ENCODE measurements at places on chromosomes 2 and 18.

- DNase-seq: peak; percentile 66
Observed at GRCh38 chr2:109218087-109218791, 89.2 kb downstream of the SH3RF3 start.

- DNase-seq: no peak
Observed at GRCh38 chr2:241135737-241136136, 13.5 kb downstream of the PASK start.

DNA sequence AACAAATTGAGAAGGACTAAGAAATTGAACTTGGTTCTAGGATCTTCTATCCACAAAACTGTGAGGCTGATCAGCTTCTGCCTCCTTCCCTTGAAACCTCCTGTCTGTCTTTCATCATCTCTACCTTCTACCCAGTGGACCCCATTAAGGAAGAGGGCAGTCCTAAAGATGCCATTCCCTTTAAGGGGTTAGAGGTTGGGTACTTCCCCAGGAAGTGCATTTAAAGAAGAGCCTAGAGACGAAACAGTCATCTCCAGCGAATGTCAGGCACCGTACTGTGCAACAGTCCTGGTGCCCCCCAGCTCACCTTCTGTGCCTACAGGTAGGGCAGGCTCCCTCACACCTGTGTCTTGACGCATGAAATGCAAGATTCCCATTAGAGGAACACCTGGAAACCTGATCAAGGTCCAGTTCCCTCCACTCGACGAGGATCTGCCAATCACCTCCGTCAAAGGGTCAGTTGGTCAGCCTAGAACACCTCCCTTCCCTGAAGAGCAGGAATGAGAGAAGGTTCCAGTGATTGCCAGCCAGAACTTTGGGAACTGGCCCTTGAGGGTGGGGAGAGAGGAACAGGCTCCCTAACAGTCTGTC is 20.9 kb downstream of the LOXHD1 start:
- no peak for DNase-seq

- no peak for DNase-seq
Observed at GRCh38 chr2:241568726-241569125, 10.2 kb downstream of the BOK start.

- DNase-seq: no peak
Observed at GRCh38 chr2:12730265-12730664, 13.5 kb downstream of the TRIB2 start.

DNA sequence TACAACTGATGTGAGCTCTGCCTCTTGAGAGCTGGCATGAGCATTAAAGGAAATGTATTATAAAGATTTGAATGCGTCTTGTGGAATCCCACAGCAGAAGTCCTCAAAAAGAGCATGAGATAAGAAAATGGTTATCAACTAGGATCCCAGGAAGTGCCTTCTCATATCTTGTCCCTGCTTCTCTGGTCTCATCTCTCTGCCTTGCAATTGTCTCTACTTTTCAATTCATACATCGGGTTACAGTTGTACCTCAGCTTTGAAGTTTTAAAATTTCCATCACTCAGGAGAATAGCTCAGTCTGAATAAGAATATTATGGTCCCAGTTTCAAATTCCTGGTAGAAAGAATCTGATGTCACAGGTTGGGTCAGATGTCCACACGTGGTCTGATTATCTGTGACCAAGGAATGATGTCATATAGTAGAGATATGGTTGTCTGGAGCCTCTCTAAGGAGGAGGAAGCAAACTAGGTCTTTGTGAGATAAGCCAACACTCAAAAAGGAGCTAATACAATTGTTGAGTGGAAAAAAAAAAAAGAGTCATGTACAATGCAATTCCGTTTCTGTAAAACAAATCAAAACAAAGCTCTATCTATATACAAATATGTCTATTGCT is 21.7 kb upstream of the CCDC88A start:
- no peak for DNase-seq

DNA sequence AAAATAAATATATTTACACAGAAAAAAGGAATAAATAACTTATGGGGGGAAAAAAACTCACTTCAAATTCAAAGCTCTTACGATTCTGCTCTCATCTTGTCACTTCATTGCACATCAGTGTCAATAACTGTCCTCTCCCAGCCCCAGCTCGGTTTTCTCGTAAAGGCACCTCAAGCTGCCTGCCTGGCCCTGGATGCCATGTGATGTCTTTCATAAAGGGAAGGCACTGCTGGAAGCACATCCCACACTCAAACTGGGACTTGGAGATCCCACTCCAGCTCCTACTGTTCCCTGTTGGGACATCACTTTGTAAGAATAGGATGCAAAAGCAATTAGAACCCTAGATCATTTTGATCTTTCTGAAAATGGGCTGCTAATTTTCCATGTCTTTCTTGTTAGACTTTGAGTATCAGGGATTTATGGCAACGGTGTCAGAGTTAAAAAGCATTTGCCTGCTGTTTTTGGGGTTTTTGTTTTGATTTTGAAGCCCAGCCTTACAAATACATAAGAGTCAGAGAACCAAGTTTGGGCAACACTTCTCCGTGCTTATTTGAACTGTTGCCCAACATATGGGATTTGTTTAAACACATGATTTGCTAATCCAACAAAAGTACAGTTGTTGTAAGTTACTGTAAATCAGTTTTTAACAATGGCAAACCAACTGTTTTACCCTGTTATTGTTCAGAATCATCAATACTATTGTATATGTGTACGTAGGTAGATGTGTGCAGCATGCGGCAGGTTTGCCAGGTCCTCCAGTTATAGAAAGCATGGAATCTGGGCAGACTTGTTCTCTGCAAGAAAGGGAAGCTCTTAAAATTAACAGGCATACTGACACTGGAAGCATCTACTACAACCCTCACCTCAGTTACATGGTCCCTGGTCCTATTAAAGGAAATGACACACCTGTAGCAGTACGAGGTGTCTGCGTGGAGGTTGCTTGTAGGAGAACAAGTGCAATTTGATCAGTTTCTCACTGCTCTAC is 20.6 kb downstream of the SERTAD2 start:
- no peak for DNase-seq

DNA sequence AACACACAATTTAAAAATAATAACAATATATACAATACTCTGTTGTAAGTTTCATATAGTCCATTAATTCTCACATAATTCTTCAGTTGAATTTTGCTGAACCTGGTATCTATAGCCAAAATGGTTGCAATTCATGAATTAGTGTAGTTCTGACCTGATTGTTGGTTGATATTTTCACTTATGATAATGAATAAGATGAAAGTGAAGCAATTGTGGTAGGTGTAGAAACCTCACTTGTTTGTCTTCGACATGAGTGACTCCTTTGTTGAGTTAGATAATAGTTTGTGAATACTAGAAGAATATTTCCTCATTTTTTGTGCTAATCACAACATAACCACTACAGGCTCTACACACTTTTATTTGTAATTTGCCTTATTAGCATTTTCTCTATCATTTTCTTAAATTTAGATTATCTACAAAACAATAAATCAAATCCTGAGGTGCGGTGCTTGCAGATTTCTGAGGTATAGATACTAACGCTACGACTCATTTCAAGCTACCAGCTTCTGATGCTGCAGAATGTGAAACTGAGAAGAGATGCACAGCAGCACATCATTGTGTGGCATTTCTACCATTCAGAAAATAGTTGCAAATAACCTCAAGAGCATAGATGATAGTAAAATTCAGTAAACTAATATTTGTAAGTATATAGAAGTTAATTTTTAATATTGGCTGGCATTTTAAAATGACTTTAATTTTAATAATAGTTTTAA is 117.9 kb downstream of the KCNH7 start:
- no peak for DNase-seq

DNA sequence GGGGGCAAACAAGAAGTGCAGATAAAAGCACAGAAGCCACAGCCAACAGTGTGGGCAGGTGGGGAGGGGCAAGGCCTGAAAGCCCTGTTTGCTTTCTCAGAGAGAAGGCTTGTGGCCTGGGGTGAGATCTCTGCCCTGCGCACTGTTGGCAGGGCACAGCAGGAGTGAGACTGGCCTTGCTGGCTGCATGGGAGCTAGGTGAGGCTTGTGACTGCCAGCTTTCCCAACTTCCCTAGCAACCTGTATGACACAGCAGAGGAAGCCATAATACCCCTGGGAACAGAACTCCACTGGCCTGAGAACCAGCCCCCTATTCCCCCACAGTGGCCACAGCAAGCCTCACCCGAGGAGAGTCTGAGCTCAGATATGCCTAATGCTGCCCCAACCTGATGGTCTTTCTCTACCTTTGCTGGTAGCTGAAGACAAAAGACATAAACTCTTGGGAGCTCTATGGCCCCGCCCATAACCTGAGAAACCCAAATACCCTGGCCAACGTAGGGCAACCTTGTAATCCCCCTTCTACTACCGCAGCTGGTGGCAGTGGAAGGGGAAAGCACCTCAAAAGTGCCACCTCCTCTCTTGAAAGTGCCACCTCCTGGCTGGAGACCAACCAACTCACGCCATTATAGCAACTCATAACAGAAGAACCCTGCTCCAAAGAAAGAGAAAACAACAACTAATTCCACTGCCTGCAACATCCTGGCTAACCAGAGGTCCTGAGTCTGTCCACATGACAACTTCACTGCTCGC is 44.4 kb downstream of the LCT start:
- DNase-seq: no peak

GRCh38 chr2:85327160-85327821 is 498 bp downstream of the TGOLN2 start:
- no peak for DNase-seq

- DNase-seq: peak; percentile 80
Observed at GRCh38 chr2:121038891-121039616, 245.9 kb downstream of the TFCP2L1 start.

- DNase-seq: no peak
Observed at GRCh38 chr18:21134895-21135294, 23.3 kb upstream of the ROCK1 start.

DNA sequence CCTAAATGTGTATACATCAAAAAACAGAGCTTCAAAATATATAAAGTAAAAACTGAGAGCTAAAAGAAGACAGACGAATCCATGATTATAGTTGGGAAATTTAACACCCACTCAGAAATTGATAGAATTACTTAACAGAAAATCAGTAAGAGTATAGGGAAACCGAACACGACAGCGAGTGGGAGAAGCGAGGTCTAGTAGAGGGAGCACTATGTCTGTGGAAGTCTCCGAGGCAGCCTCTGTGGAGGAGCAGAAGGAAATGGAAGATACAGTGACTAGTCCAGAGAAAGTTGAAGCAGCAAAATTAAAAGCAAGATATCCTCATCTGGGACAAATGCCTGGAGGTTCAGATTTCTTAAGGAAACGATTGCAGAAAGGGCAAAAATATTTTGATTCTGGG is 38.8 kb downstream of the NMS start:
- no peak for DNase-seq

- DNase-seq: peak; percentile 26
Observed at GRCh38 chr2:120736624-120737339, 1.1 kb downstream of the GLI2 start.

- DNase-seq: peak; percentile 31
Observed at GRCh38 chr2:221570321-221570935, 1.7 kb downstream of the EPHA4 start.

DNA sequence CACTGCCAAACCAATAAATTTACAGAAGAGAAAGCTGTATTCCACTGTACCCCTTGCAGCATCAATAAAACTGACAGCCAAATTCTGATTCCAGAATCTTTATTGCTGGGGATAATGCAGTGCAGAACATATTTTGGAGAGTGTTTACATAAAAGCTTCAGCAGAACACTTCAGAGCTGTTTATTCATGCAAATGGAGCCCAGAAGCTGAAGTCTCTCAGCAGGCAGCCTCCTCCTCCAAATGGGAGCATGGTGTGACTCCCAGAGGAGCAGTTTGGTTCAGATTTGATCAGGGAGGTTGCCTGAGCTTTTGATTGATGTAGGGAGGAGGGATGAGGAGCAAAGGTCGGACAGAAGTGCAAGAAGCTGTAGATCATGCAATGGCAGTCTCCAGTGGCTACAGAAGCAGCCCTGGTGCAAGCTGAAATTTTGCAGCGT is 22.4 kb downstream of the LHCGR start:
- no peak for DNase-seq

DNA sequence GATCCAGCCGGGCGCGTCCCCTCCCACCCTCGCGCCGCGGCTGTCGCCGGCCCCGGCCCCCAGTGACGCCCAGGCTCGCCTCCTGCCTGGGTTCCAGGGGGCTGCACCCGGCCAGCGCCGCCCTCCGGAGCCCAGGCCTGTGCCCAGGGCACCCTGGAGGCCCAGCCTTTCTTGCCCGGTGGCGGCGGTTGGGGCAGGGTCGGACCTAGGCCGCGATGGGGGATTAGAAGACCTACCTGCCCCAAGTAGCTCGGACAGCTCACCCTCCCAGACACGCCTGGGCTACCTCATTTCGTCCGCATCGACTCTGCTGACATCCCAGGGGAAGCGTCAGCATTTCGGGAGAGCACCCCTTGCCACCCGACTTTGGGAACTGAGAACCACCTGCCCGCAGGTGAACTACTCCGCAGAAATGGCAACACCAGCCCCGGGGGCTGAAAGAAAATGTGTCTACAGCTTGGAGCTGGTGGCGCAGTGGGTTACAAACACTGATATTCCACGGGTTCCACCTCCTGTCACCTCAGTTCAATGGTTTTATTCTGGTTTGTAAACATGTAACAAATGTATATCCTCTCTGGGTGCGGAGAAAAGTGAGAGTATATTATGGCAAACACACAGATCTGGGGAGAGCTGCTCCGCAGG is 834 bp upstream of the ARL4C start:
- DNase-seq: no peak

DNA sequence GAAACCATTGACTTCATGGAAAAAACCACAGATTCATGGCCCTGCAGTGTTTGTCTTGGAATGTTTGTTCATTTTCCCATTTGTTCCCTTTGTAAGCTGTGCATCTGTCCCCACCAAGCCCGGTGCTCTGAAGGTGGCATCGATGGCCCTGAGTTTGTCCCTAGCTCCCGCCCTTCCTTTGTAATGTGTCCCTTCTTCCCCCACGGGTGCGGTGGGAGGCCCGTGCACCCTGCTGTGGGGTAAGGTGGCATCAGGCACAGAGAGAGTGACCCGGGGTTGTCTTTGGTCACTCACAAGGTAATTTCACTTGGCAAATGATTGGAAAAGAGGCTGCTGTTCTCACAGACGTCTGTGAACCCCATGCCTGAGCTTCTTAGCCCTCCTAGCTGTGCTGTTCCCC is 28.7 kb downstream of the KLHL29 start:
- no peak for DNase-seq

DNA sequence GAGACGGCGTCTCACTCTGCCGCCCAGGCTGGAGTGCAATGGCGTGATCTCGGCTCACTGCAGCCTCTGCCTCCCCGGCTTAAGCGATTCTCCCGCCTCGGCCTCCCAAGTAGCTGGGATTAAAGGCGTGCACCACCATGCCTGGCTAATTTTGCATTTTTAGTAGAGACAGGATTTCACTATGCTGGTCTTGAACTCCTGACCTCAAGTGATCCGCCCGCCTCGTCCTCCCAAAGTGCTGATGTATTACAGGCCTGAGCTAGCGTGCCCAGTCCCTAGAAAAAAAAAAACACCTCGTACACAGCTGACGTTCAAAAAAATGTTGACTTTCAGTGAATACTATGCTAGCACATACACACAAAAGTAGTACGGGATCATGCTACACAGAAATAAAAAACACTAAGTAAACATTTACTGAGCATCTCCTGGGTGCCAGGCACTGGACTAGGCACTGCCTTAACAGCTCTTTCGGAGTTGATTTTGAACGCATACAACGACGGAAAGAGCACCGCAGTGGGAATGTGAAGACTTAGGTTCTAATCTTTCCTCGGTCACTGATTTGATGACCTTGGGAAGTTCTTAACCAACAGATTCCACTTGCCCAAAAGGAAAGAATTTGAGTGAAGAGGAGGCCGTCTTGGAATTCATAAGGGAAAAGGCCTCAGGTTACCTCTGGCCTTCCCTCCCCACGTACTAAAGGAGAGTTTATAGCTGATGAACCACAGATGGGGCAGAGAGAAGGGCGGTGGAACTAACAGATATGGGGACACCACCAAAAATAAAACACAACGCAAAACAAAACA is 1.1 kb downstream of the DNAJC27 start:
- no peak for DNase-seq

GRCh38 chr18:21454725-21455124 is 145.8 kb downstream of the ESCO1 start:
- DNase-seq: no peak
